ENCODE measurements at places on chromosomes 13 and 19. TPM values are rescaled to one million over a fixed set of nuclear protein-coding genes. Genes with fewer than 3 reads are reported as not detected.

The PBX4 gene
- polyA plus RNA-seq: not detected

The ATP4A gene
- polyA plus RNA-seq: not detected

GRCh38 chr13:111267205-111267604, 53.2 kb upstream of the TEX29 start:
- H3K27ac ChIP-seq: no peak overlapping the region
- peaks cover 17% of the 10 kb centered on the region for H3K36me3 ChIP-seq
- no peak for DNase-seq

DNA sequence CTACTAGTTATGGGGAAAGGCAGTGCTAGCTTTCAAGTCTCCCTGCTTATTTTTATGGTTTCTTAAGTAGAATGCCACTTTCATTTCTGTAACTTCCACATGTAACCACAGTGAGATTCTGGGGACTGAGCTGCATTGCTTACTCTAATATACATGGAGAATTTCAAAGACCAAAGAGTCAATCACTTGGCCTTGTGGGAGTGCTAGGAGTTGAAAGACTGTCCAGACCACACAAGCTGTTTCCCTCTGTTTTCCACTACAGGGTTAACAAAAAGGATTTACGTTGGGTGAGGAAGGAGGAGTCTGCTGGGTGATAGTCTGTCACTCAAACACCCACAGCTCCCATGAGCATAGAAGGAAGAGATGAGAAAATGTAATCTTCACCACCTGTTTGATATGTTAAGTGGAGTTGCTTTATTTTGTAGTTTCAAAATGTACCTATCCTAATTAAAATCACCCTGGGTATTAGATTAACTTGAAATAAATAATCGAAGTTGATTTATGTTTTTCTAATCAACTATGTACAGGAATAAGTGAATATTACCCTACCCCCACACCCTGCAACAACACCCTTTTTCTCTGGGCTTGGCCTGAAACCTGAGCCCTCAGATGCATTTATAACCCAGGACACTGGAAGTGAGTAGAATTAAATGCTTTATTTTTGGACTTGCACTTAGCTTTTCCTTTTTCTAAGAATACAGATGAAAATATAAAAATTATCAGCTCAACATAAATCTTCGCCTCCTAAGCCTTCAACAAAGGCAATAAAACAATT, 225.8 kb upstream of the SLC10A2 start:
- no peak overlapping the region for H3K4me3 ChIP-seq
- H3K27ac ChIP-seq: no peak overlapping the region
- no peaks in the 10 kb centered on the region for H3K4me1 ChIP-seq
- H3K36me3 ChIP-seq: no peaks in the 10 kb centered on the region

DNA sequence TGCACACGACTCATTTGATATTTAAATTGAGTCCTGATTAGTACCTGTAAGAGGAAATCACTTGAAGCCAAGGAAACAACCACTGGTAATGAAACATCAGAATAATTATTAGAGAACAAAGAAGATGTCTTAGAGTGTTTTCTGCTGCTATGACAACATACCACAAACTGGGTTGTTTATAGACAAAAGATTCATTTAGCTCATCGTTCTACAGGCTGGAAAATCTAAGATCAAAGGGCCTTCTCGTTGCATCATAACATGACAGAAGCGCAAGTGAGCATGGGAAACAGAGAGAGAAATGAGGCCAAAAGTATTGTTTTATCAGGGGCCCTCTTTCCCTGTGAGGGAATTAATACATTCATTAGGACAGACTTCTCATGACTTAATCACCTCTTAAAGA, 1024.0 kb upstream of the PCDH9 start:
- H3K4me3 ChIP-seq: no peak overlapping the region
- no peaks in the 10 kb centered on the region for H3K27me3 ChIP-seq
- H3K36me3 ChIP-seq: no peaks in the 10 kb centered on the region
- no peak for DNase-seq

DNA sequence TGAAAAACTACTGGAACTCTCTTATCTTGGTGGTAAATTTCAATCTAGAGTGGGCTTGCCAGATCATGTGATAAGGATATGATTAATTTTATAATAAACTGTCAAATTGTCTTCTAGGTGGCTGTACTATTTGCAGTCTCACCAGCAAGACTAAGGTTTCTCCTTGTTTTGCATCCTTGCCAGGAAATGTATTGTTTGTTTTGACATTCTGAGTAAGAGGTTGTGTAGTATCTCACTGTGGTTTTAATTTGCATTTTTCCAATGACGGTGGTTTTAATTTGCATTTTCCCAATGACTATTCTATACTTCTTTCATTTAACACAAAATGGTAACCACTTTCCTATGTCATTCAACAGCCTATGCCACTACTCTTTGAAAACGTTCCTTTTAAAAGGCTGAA, 2.0 kb downstream of the CAB39L start:
- H3K27ac ChIP-seq: no peak overlapping the region
- H3K27me3 ChIP-seq: no peaks in the 10 kb centered on the region
- DNase-seq: no peak
- H3K36me3 ChIP-seq: peaks cover 8% of the 10 kb centered on the region
- H3K4me3 ChIP-seq: no peak overlapping the region

GRCh38 chr19:31096062-31096830, 253.0 kb downstream of the TSHZ3 start:
- H3K27ac ChIP-seq: no peak overlapping the region
- H3K4me1 ChIP-seq: no peaks in the 10 kb centered on the region
- H3K4me3 ChIP-seq: no peak overlapping the region
- no peaks in the 10 kb centered on the region for H3K27me3 ChIP-seq

- no peaks in the 10 kb centered on the region for H3K27me3 ChIP-seq
- H3K4me1 ChIP-seq: peaks cover 99% of the 10 kb centered on the region
- peaks cover 7% of the 10 kb centered on the region for H3K36me3 ChIP-seq
- DNase-seq: no peak
Observed at GRCh38 chr13:40615619-40616018, 50.8 kb downstream of the FOXO1 start.

The ZNF567 gene
- 20.0 TPM for polyA plus RNA-seq

DNA sequence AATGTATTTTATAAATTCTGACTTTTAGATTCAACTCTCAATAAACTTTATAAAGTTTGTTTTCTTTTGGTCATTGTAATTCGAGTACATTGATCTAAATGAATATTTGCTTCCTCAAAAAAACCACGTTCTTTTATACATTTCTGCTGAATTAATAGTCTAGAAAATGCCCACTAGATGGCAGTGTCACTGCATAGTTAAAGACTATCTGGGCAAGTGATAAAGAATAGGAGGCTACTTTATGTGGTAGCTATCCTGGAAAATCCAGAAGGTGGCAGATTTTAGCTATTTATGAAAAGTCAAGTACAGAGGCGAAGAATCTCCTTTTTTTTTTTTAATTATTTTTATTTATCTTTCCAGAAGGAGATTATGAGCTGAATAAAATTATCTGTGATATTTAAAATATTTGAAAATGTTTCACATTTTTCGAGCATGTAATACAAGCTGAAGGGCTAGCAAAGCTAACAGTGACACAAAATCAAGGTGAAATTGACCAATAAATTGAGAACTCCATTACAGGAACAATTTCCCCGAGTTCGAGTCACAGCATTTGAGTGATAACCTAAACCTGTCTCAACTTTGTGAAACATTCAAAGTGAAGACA, 221.8 kb downstream of the OLFM4 start:
- H3K27ac ChIP-seq: no peak overlapping the region
- no peaks in the 10 kb centered on the region for H3K4me1 ChIP-seq
- H3K27me3 ChIP-seq: peaks cover 3% of the 10 kb centered on the region
- H3K36me3 ChIP-seq: no peaks in the 10 kb centered on the region
- DNase-seq: peak; percentile 12
- H3K4me3 ChIP-seq: no peak overlapping the region

- peak overlapping the region; percentile 3 for H3K27ac ChIP-seq
- no peaks in the 10 kb centered on the region for H3K27me3 ChIP-seq
- H3K36me3 ChIP-seq: no peaks in the 10 kb centered on the region
- no peaks in the 10 kb centered on the region for H3K4me1 ChIP-seq
Observed at GRCh38 chr13:113437408-113438010, 15.8 kb downstream of the ADPRHL1 start.

The SPART gene
- 14.7 TPM for polyA plus RNA-seq

The TTC9B gene
- not detected for polyA plus RNA-seq

DNA sequence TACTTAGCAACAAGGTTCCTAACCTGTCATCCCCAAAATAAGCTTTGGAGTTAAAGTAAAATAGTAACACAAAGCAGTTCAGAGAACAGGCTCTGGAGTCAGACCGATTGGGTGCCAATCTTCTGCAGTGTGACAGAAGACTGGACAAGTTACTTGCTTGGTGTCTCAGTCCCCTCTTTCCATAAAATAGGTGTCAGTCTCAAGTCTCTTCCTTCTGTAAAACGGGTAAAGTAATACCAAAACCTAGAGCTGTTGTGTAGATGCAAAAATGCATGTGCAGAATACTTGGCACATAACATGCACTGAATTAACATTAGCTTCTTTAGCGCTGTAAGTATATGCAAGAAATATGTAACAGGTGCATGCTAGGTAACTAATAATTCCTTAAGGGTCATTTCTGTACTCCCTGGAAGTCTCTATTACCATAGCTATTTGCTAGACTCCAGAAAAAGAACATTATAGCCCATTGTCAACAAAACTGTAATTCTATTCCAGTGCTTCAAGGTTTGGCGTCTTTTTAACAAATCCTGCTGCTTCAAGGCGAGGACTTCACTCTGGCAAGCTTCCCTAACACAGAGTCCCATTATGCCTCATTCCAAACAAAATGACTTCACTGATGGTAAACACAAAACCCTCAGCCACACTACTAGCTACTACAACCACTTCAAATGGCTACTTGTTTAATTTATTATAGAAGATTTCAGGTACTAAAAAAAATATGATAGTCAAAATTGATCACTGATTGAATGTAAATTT, 32.8 kb downstream of the ELF1 start:
- H3K4me1 ChIP-seq: peaks cover 47% of the 10 kb centered on the region
- H3K4me3 ChIP-seq: peak overlapping the region; percentile 96
- H3K27ac ChIP-seq: peak overlapping the region; percentile 92
- no peaks in the 10 kb centered on the region for H3K27me3 ChIP-seq
- DNase-seq: no peak

The SPRY2 gene
- polyA plus RNA-seq: 0.49 TPM

The FBN3 gene
- polyA plus RNA-seq: not detected

The METTL21C gene
- polyA plus RNA-seq: not detected

GRCh38 chr13:41203810-41204209, 9.4 kb upstream of the KBTBD7 start:
- no peak overlapping the region for H3K4me3 ChIP-seq
- DNase-seq: no peak

GRCh38 chr19:22617614-22618320, 16.4 kb upstream of the ZNF492 start:
- peaks cover 32% of the 10 kb centered on the region for H3K27me3 ChIP-seq
- H3K27ac ChIP-seq: no peak overlapping the region
- no peaks in the 10 kb centered on the region for H3K36me3 ChIP-seq
- DNase-seq: no peak
- no peak overlapping the region for H3K4me3 ChIP-seq

Data from naive B cell (primary cell).